ENCODE measurements at places on chromosomes 3 and 15. TPM values are rescaled to one million over a fixed set of nuclear protein-coding genes. Genes with fewer than 3 reads are reported as not detected.

Gene SCG5
- polyA plus RNA-seq: 81.2 TPM

Gene OR5K2
- polyA plus RNA-seq: not detected

Gene KCNMB3
- polyA plus RNA-seq: 2.7 TPM

Gene PEX5L
- 0.16 TPM for polyA plus RNA-seq

Gene PLAAT1
- polyA plus RNA-seq: 5.6 TPM

Gene TRIM59
- polyA plus RNA-seq: 0.32 TPM

Gene GOLGA6L7
- polyA plus RNA-seq: not detected

GRCh38 chr3:31521468-31521867 is 11.3 kb upstream of the STT3B start:
- no peak for DNase-seq

DNA sequence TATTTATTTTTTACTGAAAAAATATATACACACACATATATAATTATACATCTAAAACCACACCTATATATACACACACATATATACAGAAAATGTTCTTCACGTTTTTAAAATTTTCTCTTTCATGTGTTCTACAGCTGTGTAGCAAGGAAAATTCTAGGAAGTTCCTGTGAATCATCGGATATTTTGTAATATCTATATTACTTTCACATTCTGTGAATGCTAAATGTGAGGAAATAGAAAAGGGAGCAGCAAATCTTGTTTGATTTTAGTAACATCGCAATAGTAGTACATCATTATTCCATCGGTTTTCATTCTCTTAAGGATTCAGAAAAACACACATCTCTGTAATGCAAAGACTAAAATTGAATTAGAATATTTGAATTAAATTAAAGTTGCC is 836.8 kb upstream of the NECTIN3 start:
- no peak for DNase-seq

DNA sequence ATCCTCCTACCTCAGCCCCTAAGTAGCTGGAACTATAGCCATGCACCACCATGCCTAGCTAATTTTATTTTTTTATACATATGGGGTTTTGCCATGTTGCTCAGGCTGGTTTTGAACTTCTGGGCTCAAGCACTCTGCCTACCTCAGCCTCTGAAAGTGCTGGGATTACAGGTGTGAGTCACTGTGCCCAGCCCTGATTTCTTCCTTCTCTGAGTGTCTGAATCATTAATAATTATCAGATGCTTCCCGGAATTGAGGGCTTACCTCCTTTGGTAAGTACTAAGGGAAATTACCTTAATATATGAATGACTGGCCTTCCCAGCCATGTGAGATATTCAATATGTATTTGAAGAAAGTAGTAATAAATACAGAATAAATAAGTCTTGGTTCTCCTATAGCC is 7.2 kb downstream of the CLPX start:
- no peak for DNase-seq

DNA sequence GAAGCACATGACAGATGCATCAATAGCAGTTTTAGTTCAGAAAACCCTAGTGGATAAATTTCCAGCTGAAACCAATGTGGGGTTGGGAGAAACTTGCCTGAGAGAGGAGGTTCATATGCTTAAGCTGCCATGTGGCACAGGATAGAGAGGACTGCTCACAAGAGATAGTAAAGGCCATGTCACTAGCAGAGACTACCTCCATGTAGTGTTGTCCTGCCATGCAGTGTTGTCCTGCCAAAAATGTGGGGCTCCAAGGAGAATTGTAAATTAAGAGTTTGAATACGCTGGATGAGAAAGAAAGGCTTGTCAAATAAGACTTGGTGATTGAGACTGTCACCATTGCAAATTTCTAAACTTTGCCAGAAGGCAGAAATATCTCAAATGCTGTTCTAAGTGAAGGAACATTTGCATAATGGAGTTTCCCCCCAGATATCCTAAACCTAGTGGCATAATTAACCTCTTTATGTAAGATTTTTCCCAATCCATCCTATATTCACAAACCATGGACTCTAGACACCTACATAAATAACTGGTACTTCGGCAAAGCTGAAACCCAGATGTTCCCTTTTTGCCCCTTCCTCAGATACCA is 938.3 kb upstream of the ALCAM start:
- no peak for DNase-seq

GRCh38 chr3:129365296-129366136 is 62.9 kb downstream of the EFCAB12 start:
- no peak for DNase-seq

- no peak for DNase-seq
Measured at GRCh38 chr15:29034151-29034550, 148.4 kb downstream of the APBA2 start.

- DNase-seq: no peak
Measured at GRCh38 chr3:12764171-12764776, 5.2 kb upstream of the TMEM40 start.

DNA sequence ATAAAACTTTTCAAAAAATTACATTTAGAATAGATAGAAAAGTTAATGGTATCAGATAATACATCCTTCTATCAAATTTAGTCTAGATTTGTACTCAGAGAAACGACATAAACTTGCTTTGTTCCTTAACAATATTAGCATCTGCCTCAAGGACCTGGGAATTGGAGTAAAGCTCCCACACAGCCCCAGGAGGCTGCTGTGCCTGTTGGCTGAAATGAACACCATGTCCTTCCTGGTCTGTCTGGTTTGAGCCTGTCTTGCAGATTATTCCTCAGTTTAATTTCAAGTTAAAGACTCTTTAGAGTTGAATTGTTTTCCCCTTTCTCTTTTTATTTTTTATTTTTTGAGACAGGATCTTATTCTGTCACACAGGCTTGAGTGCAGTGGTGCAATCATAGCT is 19.4 kb downstream of the GNB5 start:
- DNase-seq: no peak

- DNase-seq: no peak
Measured at GRCh38 chr3:71650372-71650771, 66.8 kb upstream of the FOXP1 start.

- DNase-seq: no peak
Measured at GRCh38 chr3:150589759-150590158, 13.4 kb upstream of the SELENOT start.

- no peak for DNase-seq
Measured at GRCh38 chr3:99774467-99774866, 43.2 kb upstream of the CMSS1 start.

DNA sequence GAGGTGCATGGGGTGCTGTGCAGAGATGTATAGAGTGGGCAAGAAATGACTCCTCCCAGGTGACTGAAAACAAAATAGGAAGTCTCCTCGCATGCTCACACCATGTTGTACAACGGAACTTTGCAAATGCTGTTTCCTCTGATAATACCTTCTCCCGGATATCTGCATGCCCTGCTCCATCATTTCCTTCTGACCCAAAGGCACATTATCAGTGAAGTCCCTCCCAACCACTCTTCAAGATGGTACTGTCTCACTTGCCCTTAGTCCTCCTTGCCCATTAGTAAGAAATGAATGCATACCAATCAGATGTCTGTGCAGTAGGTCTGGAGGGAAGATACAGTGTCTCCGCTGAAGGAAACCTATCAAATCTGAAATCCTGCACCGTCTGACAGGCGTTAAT is 12.0 kb downstream of the TMED3 start:
- no peak for DNase-seq

DNA sequence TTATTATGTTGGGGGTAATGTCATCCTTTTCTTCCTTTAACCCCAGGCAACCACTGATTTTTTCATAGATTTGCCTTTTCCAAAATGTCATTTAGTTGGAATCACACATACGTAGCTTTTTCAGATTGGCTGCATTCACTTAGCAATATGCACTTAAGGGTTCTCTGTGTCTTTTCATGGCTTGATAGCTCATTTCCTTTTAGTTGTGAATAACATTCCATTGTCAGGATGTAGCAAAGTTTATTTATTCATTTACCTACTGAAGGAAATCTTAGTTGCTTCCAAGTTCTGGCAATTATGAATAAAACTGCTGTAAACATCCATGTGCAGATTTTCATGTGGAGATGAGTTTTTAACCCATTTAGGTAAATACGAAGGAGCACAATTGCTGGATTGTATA is 125.4 kb downstream of the AGBL1 start:
- DNase-seq: no peak

- no peak for DNase-seq
Measured at GRCh38 chr3:43144761-43145490, 39.0 kb upstream of the POMGNT2 start.

GRCh38 chr3:5136211-5136918 is 14.3 kb downstream of the ARL8B start:
- no peak for DNase-seq

DNA sequence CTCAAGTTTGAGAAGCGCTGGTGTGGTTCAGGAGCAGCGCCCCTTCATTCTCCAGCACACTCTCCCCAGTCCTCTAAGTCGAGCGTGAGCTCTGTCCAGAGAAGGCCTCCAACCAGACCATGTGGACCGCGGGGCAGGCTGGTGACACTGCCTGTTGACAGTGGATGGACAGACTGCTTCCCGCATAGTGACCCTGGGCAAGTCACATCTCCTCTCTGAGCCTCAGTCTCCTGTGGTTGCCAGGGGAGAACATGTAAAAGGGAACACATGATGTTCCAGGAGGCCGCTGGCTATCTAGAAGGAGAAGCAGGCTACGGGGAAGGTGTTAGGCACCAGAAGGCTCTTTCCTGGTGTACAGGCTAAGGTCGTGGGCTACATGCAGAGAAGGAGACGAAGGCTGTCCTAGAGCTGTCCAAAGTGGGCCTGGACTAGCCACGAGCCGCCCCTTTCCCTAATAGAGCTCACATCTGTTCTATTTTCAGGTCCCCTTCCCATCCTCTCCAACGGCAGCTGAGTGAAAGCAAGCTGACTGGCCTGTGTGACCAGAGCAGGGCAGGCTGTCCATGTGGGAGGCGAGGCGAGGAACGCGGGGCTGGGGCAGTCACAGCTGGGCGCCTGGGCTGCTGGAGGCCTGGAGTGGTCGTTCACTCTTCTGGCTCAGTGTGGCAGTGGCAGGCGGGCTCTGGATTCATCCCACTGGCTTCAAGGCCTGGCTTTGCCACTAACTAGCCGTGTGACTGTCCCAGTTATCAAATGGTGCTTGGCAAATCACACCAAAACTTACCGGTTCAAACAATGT is 11.1 kb downstream of the ISG20 start:
- peak; percentile 44 for DNase-seq

- DNase-seq: no peak
Measured at GRCh38 chr3:13526626-13526949, 22.3 kb upstream of the FBLN2 start.

DNA sequence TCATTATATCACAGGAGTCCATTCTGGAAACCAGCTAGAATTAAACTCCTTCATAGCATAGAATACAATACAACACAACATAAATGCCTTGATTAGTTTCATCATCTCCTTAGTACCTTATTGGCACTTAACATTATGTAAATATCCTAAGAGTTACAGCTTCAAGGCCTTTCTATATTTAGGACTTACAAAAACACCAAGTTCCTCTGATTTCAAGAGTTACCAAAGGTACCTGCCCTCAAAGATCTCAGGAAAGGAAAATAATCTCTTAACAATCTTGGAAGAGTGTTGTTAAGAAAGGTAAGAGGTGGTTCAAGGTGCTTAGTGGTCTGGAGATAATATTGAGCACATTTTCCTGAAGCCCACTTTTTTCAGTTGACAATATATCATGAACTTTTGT is 477.7 kb downstream of the IGSF11 start:
- no peak for DNase-seq

- no peak for DNase-seq
Measured at GRCh38 chr15:85955501-85956391, 123.9 kb upstream of the AGBL1 start.

DNA sequence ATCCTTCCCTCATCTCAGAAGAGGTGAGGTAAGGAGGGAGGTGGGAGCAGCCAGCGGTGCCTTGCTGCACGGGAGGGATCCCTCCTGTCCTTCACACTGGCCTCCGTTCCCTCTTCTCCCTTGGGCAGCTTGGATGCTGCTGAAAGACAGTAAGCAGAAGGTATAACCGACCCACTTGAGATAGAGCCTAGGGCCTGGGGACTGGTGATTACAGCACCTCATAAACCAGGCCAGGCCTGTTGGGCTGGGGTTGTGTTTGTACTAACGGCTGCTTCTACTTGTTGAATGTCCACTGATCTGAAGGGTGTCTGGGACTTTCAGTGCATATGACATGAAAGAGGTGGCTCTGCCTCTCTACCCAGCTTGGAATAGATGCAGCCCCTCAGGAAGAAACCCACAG is 25.0 kb downstream of the SEMA6D start:
- DNase-seq: no peak

- no peak for DNase-seq
Measured at GRCh38 chr15:74157868-74158827, 15.4 kb upstream of the ISLR start.

DNA sequence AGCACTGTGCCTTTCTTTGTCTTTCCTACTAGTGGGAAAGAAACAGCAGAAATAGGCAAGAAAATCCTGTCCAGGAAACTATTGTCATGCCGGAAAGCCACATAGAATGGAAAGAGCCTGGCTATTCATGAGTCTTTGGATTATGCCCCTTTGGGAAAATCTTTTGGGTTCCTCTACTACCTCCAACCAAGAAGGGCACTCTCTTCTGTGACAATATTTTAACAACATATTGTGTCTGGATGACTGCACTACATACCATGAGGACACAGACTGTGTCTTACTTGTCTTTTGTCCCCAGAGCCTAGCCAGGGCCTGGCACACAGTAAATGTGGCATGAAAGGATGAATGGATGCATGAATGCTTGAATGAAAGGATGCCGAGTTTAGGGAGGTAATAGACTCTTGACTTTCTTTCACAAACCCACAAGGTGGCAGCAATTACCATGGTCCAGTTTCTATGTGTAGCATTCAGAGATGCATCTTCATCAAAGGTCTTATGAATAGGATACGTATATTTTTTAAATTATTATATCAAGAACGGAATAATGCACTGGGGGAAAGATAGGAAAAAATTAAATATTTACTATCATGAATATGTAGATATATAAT is 30.3 kb downstream of the ARL14 start:
- peak; percentile 63 for DNase-seq

DNA sequence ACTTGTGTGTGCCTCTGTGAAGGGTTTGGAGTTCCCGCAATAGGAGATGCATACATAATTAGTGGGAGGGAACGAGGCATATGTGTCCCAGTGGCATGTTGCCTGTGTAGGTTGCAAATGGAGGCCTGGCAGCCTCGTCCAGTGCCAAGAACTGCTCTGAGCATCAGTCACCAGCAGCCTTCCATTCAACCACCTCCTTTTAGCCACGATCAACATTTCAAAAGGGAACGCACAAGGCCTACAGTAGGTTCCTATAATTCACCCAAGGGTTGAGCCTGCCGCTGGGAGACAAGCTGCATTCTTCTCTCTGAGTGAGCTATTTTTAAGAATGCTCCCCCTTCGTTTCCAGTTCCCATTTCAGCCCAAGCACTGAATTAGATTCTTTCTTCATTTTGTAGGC is 78.8 kb upstream of the CTNNB1 start:
- DNase-seq: peak; percentile 2

- no peak for DNase-seq
Measured at GRCh38 chr3:134536781-134537180, 50.9 kb downstream of the CEP63 start.

- DNase-seq: peak; percentile 43
Measured at GRCh38 chr15:89175617-89176191, 45.7 kb downstream of the RLBP1 start.

- DNase-seq: no peak
Measured at GRCh38 chr3:139642996-139643395, 34.8 kb downstream of the NMNAT3 start.

Data from adrenal gland (tissue), 19 donors.